ENCODE measurements at places on chromosomes 16 and 17.

DNA sequence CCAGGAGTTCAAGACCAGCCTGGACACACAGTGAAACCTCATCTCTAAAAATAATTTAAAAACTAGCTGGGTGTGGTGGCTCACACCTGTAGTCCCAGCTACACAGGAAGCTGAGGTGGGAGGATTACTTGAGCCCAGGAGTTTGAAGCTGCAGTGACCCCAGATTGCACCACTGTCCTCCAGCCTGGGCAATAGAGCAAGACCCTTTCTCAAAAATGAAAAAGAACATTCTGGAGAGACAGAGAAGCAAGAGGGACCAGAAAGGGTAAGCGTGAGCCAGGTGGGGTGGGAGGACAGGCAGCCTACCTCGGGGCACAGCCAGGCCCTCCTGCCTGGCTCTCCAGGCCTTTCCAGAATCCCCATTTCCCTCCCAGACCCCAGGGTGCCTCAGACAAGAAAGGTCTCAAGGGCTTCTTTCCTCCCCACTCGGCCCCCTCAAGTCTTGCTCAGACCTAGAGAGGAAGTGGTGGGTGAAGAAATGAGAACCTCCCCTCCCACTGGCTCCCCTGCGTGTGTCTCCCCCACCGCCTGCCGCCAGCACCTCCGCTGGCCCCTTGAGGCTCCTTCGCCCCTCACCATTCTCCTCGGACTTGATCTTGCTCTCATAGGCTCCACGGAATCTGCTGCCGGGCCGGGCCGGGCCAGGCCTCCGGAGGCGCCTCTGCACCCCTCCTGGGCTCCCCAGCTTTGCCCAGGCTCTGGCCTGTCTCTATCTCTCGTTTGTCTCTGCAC is 503 bp downstream of the C16orf54 start:
- DNase-seq: no peak

GRCh38 chr16:65041667-65042066 is 80.2 kb downstream of the CDH11 start:
- DNase-seq: no peak

- no peak for DNase-seq
Measured at GRCh38 chr17:63116228-63116627, 150.2 kb downstream of the TANC2 start.

- no peak for DNase-seq
Measured at GRCh38 chr17:36183001-36183971, 6.8 kb upstream of the TBC1D3B start.

DNA sequence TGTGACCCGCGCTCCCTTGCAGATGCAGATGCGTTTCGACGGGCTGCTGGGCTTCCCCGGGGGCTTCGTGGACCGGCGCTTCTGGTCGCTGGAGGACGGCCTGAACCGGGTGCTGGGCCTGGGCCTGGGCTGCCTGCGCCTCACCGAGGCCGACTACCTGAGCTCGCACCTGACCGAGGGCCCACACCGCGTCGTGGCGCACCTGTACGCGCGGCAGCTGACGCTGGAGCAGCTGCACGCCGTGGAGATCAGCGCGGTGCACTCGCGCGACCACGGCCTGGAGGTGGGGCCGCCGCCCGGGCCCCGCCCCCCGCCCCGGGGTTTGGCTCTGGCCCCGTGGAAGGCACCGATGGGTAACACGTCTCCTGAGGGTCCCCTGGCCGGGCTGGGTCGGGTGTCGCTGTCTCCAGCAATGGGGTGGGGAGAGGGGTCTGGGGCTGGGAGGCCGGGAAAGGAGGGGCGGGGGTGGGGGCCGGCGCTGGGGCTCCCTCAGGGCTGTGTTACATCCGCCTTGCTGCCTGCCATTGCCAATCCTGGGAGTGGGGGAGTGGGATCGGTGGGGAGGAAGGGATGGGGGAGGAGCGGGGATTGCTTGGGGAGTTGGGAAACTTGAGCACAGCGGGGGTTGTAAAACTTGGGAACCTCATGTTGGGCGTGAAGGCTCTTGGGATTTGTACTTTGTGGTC is 737 bp downstream of the NUDT16L1 start:
- no peak for DNase-seq

DNA sequence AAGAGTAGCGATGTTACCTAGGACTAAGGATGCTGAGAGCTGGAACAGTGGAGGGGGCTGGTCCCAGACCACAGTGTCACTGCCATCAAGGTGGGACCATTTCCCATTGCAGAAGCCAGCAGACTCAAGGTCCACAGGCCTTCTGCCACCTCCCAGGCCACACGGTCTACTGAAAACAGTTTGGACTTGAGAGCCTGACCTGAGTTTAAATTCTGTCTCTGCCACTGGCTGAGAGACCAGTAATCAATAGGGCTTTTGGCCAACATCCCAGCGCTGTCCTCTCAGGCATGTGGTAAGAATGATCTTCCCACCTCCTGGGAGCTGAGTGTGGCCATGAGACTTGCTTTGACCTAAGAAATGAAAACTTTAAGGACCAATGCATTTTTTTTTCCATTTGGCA is 331.4 kb upstream of the CDH5 start:
- no peak for DNase-seq

GRCh38 chr17:77441130-77441920 is 300.6 kb downstream of the SEC14L1 start:
- DNase-seq: no peak

GRCh38 chr16:48235556-48236136 is 8.5 kb upstream of the LONP2 start:
- no peak for DNase-seq

- DNase-seq: no peak
Measured at GRCh38 chr17:6893382-6894205, 62.1 kb upstream of the TEKT1 start.

DNA sequence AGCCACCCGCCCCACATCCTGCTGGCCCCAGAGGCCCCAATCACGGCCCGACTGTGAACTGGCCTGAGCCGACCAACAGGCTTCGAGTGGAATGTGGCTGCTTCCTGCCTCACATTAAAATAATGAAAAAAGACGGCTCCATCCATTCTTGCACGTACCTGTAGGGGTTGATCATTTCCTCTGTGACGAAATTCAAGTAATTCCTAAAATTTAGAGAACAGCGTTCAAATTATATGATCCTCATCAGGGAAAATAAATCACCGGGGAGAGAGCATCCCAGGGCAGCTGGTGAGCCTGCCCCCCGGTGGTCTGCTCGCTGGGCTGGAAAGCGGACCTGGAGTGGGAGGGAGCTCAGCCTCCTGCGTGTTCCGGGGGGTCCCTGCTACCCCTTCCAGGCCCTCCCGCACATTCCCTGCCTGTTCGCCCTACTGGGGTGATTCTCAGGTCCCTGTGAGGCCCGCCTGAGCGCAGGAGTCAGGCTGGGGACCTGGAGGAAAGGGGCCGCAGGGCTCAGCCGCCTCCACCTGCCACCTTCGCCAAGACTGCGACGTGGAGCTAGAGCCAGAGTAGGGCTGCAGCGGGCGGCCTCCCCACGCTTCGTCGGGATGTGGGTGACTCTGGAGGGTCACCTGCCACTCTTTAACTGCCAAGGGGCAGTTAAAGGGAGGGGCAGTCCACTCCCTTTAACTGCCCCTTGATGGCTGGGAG is 28.9 kb downstream of the SLC7A5 start:
- no peak for DNase-seq

- DNase-seq: no peak
Measured at GRCh38 chr17:60493847-60494321, 32.2 kb downstream of the APPBP2 start.

GRCh38 chr16:31700200-31700529 is 172.5 kb downstream of the AHSP start:
- peak; percentile 34 for DNase-seq

DNA sequence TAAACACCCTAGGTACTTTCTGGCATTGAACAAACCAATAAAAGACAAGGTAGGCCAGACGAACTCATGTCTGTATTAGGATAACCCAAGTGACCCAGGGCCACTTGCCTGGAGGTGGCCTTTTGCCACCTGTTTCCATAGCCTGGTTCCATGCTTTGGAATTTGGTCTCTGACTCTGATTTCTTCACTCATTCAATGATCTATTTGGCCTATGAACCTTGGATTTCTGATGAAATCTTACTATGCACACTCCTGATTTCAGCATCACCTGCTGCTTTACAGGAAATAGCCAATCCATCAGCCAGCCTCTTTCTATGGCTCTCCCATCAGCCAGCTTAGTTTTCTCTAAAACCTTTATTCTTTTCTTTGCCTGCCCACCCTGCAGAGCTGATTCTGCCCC is 142.8 kb upstream of the PSMD7 start:
- DNase-seq: no peak

GRCh38 chr17:67707442-67707841 is 10.3 kb upstream of the NOL11 start:
- no peak for DNase-seq

GRCh38 chr16:17392857-17393692 is 77.7 kb downstream of the XYLT1 start:
- DNase-seq: no peak

DNA sequence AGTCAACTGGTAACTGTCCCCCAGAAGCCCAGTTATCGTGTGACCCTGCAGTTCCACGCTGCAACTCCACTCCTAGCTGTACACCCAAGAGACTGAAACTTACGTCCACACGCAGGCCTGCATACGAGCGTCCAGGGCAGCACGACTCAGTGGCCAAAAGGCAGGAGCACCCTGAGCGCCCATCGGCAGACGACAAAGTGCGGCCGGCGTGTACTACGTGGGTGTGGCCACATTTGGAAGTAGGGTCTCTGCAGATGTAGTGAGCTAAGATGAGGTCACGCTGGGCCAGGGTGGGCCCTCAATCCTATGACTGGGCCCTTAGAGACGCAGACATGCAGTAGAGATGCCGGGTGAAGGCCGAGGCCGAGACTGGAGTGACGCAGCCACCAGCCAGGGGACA is 13.5 kb downstream of the GALNS start:
- DNase-seq: no peak

GRCh38 chr16:87207509-87207908 is 109.7 kb downstream of the C16orf95 start:
- no peak for DNase-seq

- no peak for DNase-seq
Measured at GRCh38 chr17:42531455-42532354, 4.3 kb upstream of the NAGLU start.

DNA sequence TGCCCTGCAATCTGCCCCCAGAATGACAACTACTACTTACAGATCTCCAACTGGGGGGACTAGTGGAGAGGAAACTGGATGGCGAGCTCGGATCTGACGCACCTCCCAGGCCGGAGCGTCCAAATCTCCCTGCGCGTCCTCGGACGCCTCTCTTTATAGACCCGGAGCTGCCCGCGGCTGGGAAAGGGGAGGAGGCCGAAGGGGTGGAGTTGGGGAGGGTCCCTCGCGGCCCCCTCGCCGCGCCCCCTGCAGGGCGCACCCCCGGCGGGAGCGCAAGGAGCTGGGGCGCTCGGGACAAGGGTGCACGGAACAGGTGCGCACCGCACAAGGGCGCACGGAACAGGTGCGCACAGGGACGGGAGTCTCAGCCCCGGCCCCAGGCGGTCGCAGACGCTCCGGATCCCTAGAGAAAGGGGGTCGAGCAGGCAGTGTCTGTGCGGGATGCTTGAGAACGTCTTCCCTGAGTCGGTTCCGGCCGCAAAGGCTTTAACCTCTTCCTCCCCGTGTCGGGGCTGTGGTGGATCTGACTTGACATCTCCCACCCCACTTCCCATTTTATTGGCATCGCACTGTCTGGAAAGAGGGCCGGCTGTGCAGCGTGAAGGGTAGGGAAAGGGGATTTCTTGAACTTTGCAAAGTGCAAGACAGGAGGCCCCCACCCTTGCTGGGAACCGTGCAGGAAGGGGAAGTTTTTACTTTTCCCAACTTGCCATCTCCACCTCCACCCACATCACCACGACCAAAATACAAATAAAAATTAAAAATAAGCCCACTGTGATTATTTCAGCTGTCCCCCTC is at the start of gene MYH11:
Gene MYH11 (minus strand): TSS at position 128 of the 798 bp plus-strand sequence. CDS start 18,776 bp downstream, outside the sequence.
- DNase-seq: no peak
